ENCODE measurements at places on chromosomes 6 and 20.

DNA sequence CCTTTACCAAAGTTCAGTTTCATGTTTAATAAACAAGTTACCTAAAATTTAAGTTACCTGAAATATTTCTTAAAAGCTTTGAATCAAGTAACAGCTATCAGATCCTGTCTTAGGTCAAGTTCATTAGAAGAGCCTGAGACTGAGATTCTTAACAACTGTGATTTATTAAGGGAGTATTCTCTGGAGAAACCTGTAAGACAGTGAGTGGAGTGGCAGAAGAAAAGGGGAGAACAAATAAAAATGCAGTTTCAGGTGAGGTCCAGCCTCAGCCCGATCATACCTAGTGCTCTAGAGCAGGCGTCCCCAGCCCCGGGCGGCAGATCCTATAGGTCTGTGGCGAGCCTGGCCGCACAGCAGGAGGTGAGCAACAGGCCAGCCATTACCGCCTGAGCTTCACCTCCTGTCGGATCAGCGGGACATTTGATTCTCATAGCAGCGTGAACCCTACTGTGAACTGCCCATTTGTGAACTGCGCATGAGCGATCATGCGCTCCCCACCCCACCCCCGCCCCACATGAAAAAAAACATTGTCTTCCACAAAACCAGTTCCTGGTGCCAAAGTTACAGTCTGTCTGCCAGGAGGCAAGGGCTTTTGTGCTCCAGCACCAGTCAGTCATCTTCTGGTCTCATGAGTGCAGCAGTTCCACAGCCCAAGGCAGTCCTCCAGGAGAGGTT lies 59.2 kb upstream of the ADGRB3 start:
- peak; percentile 60 for DNase-seq

GRCh38 chr6:44499609-44500008 lies 112.1 kb downstream of the CDC5L start:
- DNase-seq = no peak

DNA sequence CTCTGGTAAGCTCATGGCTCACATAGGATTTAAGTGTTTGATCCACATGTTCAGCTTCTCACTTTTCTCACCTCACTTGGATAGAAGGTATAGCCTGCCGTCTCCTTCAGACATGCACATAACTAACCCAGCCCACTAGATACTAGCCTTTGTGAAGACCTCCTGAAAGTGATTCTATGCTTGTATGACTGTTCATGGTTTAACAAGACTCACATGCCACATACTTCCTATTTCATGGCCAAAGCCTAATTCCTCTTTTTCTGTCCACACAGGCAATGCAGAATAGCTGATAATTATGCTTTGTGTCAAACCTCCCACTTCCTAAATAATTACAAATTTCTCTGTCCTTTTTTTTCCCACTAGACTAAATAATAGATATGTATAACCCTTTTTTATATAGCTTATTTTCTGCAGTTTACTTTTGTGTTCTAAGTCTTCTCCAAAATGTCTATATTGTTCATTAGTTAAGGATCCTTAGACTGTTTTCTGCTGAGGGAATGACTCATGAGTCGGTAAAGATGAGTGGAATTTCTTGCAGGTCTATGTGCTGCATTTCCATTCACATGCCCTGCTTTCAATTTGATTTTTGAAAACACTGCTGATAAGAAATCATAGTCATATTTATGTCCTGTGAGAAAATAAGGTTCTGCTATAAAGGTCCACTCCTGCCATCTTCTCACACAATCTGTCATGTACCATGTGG lies 43.0 kb downstream of the HDDC2 start:
- DNase-seq = no peak

- no peak for DNase-seq
Measured at GRCh38 chr6:71406865-71407860, 118.6 kb downstream of the OGFRL1 start.

GRCh38 chr6:105087571-105088211 lies 92.1 kb downstream of the POPDC3 start:
- no peak for DNase-seq
